ENCODE measurements at places on chromosomes 7 and 10.

DNA sequence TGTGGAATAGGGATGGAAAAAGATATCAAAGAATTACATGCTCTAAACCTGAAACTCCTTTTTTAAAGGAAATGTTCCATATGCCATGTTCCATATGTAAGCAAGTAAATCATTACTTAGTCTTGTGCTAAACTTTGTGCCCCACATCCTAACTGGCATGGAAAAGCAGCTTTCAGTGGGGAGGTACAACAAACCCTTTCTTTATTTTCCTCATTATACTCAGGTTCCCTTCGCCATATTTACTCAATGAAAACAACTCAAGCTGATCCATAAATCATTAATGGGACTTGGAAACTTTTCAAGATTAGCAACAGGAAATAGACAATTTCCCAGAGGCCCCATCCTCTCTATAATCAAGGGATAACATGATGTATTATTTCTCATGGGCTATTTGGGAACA lies 56.0 kb downstream of the GSAP start:
- DNase-seq, result no peak

DNA sequence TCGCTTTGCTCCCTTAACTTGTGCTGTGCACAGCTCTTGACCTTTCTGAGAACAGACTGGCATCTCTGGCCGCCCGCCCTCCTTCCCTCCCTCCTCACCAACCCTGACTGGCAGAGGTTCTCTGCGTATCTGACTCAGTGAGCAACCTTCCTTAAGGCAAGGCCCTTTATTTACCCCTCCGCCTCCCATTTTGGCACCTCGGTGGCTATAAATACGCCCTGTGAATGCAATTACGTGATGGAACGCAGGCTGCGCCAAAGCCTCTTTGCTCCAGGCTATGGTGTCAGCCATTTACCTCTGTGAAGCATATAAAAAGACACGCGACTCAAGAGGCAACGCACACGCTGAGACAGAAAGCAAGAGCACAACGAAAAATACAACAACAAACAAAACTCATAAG lies 764.3 kb downstream of the SUGCT start:
- no peak for DNase-seq

GRCh38 chr7:7732621-7733281 lies 14.3 kb upstream of the RPA3 start:
- no peak for DNase-seq

DNA sequence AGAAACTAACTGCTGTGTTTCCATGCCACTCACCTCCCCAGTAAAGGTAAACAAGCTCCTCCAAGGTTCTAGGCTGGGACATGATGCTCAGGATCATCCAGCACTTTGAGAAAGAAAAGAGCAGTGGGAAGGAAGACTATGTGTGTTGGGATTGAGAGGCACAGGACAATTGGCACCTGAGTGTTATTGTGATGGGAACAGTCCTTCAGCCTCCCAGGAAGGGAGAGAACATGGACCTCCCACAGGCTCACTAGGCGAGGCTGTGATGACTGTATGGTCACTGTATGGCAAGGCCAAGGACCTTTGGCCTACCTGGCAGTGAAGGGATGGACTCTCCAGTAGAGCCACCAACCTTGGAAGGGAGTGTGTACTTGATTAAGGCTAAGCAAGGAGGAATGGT lies 123.2 kb upstream of the UNC5B start:
- no peak for DNase-seq

- no peak for DNase-seq
These were observed 837.8 kb upstream of the LRRN3 start for GRCh38 chr7:110253093-110253492.

- DNase-seq, result no peak
These were observed 19.7 kb downstream of the TSPAN12 start for GRCh38 chr7:120838281-120838682.

DNA sequence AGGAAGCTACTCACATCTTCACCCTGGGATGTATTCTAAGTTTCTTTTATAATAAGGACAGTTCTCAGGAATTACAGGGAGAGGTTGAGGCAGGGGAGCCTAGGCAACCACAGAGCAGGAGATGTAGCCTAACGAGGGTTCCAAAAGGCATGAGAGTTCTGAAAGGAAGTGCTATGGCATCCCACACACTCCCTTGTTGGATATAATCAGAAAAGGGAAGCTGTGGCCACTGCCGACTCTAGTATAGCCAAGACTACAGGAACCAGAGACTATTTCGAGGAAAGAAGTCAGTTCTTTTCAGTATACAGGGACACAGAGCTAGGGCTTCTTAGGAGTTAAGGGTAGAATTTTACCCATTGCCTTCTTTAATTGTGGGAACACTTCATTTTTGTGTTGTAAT lies 11.0 kb downstream of the PRR15 start:
- DNase-seq, result no peak

GRCh38 chr10:44992070-44992731 lies 8.5 kb upstream of the ZNF22 start:
- DNase-seq, result no peak

DNA sequence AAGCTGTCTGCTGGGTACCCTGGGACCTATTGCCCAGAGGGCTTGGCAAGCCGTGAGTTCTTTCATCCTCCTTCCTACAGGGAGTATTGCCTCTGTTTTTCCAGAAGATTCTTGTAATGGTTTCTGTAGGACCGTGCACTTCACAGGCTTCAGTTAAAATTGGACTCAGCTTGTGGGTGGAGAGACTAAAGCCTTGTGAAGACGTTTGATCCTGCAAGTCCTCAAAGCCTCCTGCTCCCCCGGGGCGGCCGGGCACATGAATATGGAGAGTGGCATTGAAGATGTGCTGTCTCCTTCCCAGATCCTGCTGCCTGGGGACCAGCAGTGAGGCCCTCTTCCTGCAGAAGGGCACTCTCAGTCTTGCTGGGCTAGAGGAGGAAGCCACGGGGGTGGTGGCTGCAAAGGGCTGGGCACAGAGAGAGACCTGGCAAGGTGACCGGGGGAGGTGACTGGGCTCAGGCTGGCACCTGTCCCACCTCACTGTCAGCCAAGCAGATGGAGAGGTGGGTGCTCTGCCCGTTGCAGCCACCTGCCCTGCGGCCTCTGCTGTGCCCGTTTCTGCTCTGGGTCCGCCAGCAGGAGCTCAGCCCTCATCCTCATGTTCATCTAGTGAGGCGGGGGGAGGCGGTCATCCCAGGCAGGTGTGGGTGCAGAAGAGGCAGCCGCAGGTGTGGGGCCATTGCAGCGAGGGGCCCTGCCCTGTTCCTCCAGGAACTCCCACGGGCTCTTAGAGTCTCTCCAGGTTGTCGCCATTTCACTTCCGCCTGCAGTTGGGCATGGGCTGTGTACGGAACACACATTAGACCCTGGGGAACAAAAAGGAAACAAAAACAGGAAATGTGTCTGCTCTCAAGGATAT lies 55.7 kb downstream of the TMEM209 start:
- no peak for DNase-seq

DNA sequence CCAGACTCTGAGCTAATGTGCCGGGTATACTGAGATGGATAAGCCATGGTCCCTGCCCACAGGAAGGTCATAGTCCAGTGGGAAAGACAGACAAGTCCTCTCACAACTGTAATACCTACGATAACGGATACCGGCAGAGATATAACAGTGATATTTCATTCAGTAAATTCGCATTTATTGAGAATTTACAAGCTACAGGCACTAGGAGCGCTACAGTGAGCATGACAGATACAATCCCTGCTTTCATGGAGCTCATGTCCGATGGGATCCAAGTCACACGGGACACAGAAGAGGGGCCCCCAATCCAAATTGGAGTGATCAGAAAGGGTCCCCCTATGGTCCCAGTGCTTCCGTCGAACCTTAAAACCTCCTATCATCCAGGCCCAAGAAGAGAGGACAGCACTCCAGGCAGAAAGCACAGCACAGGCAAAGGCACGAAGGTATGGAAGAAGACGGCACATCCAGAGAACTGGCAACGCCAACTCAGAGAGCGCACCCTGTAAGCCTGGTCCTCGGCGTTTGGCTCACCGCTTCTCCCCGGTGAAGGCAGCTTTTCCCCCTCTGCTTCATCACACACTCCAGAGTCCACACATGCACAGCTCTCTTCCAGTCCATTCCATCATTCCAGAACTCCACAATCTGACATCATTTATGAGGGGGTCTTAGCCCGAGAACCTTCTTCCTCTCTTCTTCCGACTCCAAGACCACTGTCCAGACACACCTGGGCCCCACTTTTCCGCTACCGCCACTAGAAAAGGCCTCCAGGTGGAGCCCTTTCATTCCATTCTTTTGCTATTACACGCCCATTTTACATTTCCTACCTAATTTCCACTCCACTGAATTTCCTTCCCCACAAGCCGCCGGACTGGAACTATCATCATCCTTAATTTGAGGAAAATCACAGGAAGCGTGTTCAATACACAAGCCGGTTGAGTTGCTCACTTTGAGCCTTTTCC lies 47.8 kb upstream of the NKX2-3 start:
- peak; percentile 36 for DNase-seq

DNA sequence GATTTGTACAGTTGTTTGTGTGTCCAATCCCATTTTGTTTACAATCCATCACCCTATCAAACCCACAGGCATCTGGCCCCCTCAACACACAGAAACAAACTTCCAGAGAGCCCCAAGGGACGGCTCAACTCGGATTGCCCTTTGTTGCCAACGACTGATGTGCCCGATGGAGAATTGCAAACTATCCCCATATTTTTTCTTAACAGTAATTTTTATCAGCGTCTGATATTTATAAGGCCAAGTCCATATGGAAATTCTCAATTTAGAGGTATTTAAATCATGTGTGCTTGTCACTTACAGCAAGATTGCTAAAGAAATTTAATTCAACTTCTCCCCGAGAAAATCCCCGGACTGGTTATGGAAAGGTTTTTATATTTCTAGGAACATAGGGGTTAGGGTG lies 113.9 kb upstream of the NPS start:
- DNase-seq, result peak; percentile 71

- no peak for DNase-seq
These were observed 12.6 kb upstream of the DYNC2I1 start for GRCh38 chr7:158843771-158844170.

GRCh38 chr10:93566435-93567276 lies at the start of gene FFAR4:
Gene FFAR4, plus strand, starts transcription at chr10:93566665. Its CDS starts 56 bp downstream, at chr10:93566721.
- DNase-seq, result peak; percentile 4

- DNase-seq, result no peak
These were observed 74.0 kb upstream of the CARD11 start for GRCh38 chr7:3117488-3118231.

- DNase-seq, result no peak
These were observed 30.6 kb upstream of the RHOBTB1 start for GRCh38 chr10:60974463-60975149.

DNA sequence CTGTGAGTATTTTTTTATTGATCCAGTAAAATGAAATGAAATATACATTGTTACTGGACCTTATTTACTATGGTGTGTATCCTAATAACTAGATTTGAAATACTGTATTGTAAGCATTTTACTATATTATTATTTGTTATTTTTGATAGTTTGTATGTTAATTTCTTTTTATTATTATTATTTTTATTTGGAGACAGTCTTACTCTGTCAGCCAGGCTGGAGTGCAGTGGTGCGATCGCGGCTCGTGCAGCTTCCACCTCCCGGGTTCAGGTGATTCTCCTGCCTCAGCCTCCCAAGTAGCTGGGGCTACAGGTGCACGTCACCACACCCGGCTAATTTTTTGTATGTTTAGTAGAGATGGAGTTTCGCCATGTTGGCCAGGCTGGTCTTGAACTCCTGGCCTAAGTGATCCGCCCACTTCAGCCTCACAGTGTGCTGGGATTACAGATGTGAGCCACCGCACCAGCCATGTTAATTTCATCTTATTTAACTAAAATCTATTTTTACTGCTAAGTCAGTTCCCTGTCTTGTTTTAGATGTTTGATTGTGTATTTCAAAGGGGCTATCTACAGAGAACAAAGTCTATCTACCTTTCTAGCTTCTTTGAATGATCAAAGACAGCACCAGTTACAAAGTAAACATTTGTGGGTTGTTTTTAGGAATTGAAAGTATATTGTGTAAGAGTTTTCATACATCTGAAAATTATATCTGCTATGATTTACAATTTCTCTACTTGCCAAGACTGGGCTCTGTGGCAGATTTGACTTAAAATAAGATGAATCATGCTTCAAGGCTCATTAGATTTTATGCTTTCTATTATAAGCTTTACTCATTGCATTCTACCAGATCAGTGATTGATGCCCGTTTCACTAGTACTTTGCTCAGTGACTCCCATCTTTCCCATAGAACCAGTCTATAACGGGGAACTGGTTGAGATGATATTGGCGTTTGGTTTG lies 41.6 kb downstream of the CDC123 start:
- no peak for DNase-seq

DNA sequence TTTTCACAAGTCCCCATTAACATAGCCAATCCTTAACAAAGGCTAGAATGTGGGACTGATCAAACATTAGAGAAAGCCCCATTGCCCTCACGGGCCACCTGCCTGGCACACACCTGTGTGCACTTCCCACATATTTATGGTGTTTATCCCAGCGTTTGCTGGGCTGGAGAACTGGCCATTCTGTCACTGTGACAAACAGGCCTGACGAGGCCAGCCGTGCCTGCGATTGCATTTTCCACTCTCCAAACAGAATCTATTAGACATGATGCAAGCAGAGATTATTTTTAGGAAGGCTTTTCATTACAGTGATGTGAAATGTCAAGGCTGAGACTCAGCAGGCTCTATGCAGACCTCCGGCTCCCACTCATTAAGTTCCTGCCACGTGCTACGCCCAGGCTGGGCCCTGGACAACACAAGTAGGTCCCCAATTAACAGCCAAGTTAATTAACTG lies 20.4 kb downstream of the PTPRN2 start:
- DNase-seq, result no peak

GRCh38 chr10:48285710-48286109 lies 11.2 kb upstream of the FRMPD2 start:
- peak; percentile 12 for DNase-seq

DNA sequence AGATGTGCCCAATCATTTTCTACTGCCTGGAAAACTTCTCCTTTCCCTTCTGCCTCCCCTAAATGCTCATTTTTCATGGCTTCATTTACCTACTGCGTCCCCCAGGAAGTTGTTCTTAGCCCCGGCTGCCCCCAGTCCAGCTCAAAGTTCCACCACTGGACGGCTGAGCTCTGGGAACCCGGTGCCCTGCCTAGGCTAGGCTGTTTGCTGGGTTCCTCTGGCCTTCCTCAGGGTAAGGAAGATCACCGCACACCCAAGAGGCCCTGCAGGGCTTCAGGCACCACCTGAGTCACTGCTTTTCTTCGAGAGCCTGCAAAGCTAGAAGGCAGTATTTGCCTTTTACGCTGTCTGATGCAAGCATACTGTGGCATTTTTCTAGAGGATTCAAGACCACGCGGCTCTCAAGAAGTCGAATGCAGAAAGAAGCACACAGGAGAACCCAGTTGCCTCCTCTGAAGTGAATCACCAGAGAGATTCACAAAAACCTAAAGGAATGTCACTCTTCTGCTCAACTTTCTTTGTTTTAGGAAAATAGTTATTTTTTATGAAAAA lies 46.7 kb upstream of the ZMIZ1 start:
- no peak for DNase-seq

GRCh38 chr10:104308439-104308903 lies 29.8 kb downstream of the ITPRIP start:
- DNase-seq, result no peak

Data from NCI-H82 (cell line).